ENCODE measurements at places on chromosomes 11 and 22. TPM values are rescaled to one million over a fixed set of nuclear protein-coding genes. Genes with fewer than 3 reads are reported as not detected.
A peak's percentile ranks its signal among the peaks of the same experiment; 100 is the strongest.

GRCh38 chr11:72305891-72306585, 62.1 kb upstream of the PHOX2A start:
- DNase-seq: no peak

DNA sequence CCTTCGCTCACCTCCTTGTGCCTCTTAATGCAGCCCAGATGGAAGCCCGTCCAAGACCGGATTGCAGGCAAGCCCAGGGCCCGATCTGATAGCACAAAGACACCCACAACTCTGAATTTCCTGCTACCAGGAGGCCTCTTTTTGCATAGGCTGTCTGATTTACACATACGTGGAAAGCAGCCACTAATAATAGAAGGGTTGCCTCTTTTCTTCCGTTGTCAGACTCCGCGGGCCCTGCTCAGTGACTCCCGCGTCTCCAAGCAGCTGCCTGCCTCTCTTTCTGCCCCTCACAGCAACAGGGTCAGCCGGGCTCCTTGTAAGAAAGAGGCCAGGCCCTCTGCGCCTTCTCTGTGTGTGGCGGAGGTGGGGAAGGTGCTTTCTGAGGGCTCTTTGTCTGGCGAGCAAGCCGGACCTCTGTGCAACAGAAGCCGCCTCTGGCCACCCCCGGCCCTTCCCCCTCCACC, 26.7 kb downstream of the FLI1 start:
- DNase-seq: no peak

- no peak for DNase-seq
These were observed 236.7 kb downstream of the BRD1 start for GRCh38 chr22:49590851-49591445.

DNA sequence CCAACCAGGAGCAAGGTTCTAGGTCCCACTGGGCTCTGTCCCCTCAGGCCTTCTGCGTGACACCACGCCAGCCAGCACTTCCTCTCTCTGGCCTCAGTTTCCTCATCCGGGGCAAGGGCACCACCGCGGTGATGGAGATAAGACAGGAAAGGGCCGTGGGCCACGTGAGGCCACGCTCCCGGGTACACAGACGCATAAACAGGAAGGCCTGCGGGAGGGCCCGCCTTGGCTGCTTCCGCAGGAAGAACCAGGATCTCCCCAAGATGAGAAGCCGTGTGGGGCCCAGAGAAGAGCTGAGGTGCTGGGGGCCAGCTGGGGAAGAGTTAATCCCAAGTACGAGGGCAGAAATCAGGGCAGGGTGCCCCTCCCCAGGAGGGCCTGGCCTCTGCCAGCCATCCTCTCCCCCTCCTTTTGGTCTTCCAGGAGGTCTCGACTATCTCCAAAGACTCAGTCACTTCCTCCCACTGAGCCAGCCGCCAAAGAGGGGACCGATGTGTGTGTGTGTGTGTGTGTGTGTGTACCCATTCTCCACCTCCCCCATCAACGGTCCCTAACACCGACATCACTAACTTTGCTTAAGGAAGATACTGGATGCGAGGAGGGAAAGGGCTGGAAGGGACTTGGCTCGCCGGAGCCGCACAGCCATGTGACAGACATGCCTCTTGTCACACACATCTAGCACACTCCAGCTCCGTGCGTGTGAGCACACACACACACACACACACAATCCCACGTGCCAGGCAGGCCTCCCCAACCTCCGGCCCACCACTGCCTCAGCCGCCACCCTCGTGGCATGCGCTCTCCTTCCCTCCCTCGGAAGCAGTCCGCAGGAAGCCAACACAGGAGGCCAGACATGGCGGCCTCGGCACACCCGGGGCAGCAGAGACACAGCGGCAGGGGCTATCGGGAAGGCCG, 1.4 kb downstream of the MFNG start:
- DNase-seq: no peak

DNA sequence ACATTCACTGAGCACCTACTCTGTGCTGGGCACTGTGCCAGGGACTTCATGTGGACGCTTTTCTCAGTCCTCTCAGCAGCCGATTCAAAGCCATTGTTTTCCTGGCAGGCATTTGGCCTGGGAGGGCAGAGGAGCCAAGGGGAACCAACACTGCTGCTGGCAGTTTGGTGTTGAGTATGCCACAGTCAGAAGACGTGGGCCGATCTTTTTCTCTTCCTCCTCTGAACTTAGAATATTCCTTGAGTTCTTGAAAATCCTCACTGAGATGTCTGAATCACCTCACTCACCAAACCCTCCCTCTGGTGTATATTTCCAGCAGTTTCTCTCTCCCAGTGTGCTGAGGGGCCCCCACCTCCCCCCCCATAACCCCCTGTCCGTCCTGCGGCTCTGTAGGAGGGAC, 114.5 kb upstream of the CRYBB3 start:
- DNase-seq: no peak

IL18 gene
- 6.0 TPM for total RNA-seq

DNA sequence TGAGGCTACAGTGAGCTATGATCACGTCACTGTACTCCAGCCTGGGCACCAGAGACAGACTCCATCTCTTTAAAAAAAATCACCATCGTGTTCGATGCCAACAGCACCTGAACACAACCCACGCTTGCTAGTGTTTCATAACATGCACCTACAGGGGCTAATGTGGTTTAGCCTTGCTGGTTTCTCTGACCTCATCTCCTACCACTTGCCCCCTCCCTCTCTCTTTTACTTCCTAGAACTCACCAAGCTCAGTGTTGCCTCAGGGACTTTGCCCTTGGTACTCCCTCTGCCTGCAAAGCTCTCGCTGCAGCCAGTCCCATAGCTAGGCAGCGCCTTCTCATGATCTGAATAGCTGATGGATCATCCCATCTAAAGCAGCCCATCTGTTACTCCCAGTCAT, 99.8 kb downstream of the FBXO7 start:
- DNase-seq: no peak

DNA sequence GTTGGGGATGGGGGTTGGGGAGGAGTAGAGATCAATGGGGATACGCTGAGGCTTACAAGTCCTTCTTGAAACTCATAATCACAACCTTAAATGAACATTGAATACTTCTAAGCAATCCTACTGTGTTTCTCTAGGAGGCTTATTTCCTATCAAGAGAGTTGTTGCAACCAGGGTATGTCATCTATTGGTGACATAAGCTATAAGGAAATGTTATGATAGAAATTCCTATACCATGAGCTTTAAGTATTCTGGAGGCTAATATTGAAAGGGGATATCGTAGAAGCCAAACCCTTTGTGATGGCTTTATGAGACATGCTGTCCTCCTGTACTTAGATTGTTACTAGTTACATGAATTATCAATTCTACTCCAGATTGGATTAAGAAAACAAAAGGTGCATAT, 72.9 kb downstream of the DKK3 start:
- no peak for DNase-seq

- DNase-seq: no peak
These were observed 7.5 kb downstream of the DIXDC1 start for GRCh38 chr11:111944651-111945051.

MFNG gene
- total RNA-seq: not detected

DNA sequence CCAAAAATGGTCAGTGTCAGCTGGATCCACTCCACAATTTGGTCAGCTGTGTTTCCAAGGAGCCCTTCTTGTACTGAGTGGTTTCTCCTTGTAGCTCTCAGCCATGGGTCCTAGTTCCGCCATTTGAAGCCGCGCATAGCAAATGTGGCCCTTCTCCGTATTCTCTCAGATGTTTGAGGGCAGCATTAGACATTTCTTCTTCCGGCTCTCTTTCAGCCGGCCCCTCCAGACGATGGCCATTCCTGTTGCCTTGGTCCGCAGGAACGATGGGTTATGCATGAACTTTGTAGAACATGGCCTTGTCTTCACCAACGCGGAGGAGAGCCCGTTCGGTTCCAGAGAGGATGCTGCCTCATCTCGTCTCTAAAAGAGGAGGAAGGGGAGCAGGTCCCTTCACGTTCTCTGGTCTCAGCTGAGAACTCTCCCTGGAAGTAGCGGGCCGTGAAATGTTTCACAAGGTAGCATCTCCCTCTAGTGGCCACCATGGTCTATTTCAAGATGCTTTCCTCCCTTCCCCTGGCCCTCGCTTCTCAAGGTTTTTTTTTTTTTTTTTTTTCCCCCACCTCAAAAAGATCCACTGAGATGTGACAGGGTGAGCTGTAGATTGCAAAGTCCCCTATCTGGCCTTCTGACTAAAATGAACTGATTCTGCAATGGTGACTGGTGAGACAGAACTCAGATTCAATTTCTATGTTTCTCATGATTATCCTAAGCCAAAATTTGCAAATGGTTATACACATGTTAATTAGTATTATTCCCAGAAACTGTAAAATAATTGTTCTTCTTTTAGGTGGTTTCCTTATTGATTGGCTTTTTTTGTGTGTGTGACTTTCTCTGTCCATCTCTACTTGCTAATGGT, 19.8 kb upstream of the PLET1 start:
- peak; percentile 66 for DNase-seq

CD3D gene
- not detected for total RNA-seq

- peak; percentile 24 for DNase-seq
These were observed 36.1 kb downstream of the CCDC90B start for GRCh38 chr11:83249972-83250593.

F2 gene
- total RNA-seq: not detected

DNA sequence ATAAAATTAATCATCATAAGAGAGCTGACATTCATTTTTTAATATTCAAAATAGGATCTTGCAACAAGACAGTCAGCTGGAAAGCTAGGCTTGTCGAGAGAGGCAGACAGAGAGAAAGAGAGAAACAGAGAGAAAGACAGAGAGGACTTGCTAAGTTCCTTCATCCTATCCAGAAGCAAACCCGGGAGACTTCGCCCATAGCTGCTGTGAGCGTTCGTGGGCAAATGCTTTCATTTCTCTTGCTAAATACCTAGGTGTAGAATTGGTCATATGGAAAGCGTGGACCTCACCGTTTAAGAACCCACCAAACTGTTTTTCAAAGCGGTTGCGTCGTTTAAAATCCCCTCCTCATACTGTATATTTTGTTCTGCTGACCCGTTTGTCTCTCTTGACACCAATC, 25.3 kb upstream of the KRTAP5-6 start:
- no peak for DNase-seq

DNA sequence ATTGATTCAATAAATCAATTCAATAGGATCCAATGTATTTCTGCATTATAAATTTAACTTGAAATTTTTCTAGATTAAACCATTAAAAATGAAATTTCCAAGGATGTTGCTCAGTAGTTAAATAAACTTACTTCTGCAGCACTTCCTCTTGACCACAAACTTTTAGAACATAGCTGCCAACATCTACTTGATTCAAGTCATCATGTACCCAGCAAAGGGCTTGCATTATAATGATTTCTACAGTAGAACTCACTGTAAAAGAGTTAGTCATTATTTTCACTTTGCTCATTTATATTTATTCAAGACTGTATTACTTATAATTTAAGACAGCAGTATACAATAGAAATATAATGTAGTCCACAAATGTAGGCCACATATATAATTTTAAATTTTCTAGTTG, 59.2 kb downstream of the PIK3C2A start:
- no peak for DNase-seq

KCNJ1 gene
- total RNA-seq: not detected

Data from NCI-H460 (cell line).